ENCODE measurements at places on chromosomes 6 and 20. TPM values are rescaled to one million over a fixed set of nuclear protein-coding genes. Genes with fewer than 3 reads are reported as not detected.

DNA sequence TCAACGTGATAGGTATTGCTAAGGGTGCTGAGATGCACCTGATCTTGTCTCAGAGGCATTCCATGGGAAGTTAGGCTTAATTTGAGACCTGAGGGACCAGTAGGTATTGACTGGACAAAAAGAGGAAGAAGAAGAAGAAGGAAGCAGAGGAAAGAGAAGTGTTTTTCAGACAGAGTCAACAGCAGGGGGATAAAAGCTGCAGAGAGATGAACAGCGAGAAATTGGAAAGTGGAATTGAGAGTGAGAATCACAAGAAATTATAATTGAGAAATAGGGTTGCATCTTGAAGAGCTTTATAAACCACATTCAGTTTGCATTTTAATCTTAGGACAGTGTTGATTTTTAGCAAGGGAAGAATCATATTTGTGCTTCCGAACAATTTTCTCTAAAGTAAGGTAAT lies 254.0 kb downstream of the CD83 start:
- no peak for DNase-seq

The CD109 gene
- 13.4 TPM for polyA plus RNA-seq

The TBCC gene
- 23.3 TPM for polyA plus RNA-seq

- DNase-seq = no peak
These were observed 22.8 kb downstream of the ISM1 start for GRCh38 chr20:13243826-13244376.

The COL21A1 gene
- 114 TPM for polyA plus RNA-seq

The HCK gene
- polyA plus RNA-seq = 2.9 TPM

The ZBTB12 gene
- polyA plus RNA-seq = 23.8 TPM

DNA sequence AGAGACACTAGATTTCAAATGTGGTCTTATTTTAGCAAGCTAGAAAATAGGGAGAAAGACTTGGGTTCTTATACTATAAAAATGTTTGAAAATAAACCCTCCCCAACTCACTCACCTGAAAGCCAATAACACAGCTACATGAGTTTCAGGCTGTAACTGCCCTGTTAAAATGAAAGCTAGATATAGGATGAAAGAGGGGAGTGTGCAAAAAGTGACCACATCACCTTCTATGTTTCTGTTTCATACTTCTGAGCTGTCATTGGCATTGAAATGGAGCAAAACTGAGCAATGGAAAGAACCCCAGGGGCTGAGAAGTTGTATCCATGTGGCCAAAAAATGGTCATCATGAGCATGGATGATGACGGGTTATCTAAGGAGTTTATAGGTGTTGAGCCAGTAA lies 148.1 kb upstream of the TENT5A start:
- no peak for DNase-seq

The XKR7 gene
- 0.39 TPM for polyA plus RNA-seq

The GSTA3 gene
- 0.27 TPM for polyA plus RNA-seq

DNA sequence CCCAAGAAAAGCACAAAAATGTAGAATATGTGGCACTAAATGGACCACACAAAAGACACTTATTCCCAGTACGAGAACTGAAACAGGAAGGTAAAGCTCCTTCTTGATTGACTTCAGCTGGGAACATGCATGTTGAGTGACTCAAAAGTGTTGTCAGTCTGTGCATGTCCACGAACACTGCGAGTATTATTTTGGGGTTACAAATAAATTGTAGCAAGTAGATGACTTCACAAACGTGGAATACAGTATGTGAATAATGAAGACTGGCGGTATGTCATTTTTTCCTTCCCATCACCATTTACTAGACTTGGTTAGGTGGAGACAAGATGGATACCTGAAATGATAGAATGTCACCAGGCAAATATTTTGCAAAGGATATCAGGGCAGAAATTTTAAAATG lies 45.4 kb downstream of the L3MBTL3 start:
- no peak for DNase-seq

The VAPB gene
- 62.3 TPM for polyA plus RNA-seq

- peak; percentile 12 for DNase-seq
These were observed 45.2 kb downstream of the THEMIS start for GRCh38 chr6:127855542-127856159.

The RBM12 gene
- polyA plus RNA-seq = 106 TPM

DNA sequence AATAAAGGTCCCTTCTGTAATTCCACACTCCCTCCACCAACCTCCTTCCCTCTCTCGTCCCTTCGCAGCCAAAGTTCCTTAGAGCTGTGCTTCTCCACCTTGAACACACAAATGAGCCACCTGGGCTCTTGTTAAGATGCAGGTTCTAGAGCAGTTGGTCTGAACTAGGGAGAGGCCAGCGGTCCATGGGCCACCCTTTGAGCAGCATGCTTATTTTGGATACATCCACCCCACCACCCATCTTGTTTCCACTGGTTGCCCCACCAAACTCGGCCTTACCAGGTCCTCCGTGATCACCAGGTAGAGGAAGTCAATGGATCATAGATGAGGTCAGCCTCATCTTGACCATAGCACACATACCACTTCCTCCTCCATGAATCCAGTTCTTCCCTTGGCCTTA lies 7.3 kb upstream of the BPIFA2 start:
- DNase-seq = no peak

- no peak for DNase-seq
These were observed 21.1 kb upstream of the THBS2 start for GRCh38 chr6:169274781-169275180.

DNA sequence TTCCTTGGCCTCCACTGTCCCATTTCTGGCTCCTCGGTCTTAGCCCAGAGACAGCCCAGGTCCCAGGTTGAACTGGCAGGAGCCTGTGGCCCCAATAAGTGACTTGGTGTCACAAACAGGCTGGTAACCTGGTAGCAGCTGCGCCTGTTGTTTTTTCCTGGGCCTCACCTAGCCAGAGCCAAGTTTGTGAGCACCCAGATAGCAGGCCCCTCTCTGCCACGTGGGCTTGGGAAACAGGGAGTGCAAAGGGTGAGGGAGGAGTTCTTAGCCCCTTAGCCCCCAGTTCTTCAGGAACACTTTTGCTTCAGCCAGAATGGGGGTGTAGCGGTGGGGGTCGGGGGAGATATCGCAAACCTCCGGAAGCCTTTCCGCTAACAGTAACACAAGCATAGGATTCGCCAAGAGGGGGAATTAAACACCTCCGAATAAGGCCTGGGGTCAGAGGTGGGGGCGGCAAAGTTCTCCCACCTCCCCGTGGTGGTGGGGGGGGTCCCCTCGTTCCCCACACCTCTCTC lies 760 bp downstream of the C6orf132 start:
- DNase-seq = no peak
